ENCODE measurements at places on chromosomes 5 and 9.

DNA sequence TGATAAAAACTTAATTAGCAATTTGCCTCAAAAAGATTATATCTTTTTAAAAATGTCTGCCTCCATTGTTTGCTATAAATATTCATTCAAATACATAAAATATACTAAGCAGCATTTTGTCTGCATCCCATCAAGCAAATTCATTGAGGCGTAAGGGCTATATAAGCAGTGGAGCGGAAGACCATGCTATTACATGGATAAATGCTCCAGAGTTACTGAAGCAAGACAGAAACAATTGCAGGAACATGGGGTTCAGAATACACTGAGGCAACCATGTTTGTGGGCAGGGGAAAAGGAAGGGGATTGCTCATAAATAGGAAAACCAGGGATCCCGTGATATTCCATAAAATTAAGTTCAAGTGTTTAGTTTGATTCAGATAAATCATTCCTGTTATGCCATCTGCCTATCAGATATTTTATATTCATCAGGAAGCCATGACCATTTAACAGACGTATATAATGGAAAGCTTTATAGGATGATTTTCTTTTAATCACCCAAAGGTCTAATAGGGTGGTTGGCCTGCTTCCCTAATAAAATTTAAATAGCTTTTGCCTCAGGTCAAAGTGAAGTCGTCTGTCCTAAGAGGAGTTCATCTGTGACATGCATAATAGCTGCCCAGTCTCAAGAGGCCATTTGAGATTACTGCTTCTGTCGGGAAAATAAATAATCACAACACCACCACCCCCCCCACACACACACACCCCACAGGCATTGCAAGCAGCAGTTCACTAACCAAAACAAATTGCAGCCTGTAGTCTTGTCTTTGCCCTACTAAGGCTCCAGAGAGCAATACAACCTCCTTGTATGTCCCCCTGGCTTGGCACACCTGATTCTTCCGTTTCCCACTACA lies 105.2 kb downstream of the RASEF start:
- H3K27ac ChIP-seq, result no peak overlapping the region
- H3K4me3 ChIP-seq, result no peak overlapping the region
- H3K36me3 ChIP-seq, result no peaks in the 10 kb centered on the region
- no peak for DNase-seq
- no peaks in the 10 kb centered on the region for H3K27me3 ChIP-seq

GRCh38 chr5:171961117-171961516 lies 45.3 kb downstream of the FBXW11 start:
- no peaks in the 10 kb centered on the region for H3K27me3 ChIP-seq
- H3K27ac ChIP-seq, result no peak overlapping the region
- no peak for DNase-seq
- no peaks in the 10 kb centered on the region for H3K36me3 ChIP-seq
- no peak overlapping the region for H3K4me3 ChIP-seq
- peaks cover 59% of the 10 kb centered on the region for H3K4me1 ChIP-seq

- H3K27ac ChIP-seq, result no peak overlapping the region
- no peak overlapping the region for H3K4me3 ChIP-seq
- no peaks in the 10 kb centered on the region for H3K36me3 ChIP-seq
- no peaks in the 10 kb centered on the region for H3K27me3 ChIP-seq
Measured at GRCh38 chr5:79954620-79955019, 36.4 kb downstream of the MTX3 start.

- H3K36me3 ChIP-seq, result no peaks in the 10 kb centered on the region
- H3K27me3 ChIP-seq, result no peaks in the 10 kb centered on the region
- H3K4me1 ChIP-seq, result no peaks in the 10 kb centered on the region
Measured at GRCh38 chr9:85662573-85662972, 79.2 kb downstream of the AGTPBP1 start.

DNA sequence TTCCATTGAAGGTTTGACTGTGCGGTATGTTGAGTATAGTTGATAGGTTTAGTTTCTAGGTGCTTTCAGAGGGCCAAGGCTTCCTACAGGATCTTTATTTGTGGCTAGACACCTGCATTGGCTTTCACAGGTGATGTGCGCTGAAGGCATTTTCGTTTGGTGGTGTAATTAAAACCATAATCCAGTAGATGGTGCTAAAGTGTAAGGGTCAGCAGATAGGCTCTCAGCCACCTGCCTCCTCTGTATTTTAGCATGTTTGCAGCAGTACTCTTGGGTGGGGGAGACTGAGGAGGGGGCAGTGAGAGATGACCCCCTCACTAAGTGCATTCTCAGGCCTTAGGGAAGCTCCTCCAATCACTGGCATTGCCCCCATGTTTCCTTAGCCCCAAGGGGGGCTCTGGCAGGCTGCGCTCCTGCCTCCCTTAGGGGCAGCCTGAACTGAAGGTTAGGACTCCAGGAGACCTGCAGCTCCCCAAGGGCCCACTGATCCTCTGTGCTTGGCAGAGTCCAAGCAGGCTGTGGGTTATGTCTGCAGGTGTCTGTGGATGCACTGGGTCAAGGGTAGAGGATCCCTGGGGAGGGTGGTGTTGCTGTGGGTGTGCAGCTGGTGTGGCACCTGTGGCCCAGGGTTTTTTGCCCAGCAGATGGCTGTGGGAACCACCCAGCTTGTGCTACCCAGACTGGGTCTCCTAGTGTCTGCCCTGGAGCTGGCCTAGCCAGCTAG lies 23.4 kb downstream of the CDK20 start:
- DNase-seq, result no peak
- H3K27me3 ChIP-seq, result no peaks in the 10 kb centered on the region
- no peaks in the 10 kb centered on the region for H3K4me1 ChIP-seq
- no peaks in the 10 kb centered on the region for H3K36me3 ChIP-seq
- H3K4me3 ChIP-seq, result no peak overlapping the region
- no peak overlapping the region for H3K27ac ChIP-seq
